Progenitor cell of endocrine pancreas (in vitro differentiated cells): ENCODE measurements at places on chromosomes 2 and 18. TPM values are rescaled to one million over a fixed set of nuclear protein-coding genes. Genes with fewer than 3 reads are reported as not detected.
A peak's percentile ranks its signal among the peaks of the same experiment; 100 is the strongest.

- no peak overlapping the region for H3K4me3 ChIP-seq
- no peak overlapping the region for H3K27ac ChIP-seq
- H3K4me1 ChIP-seq: peaks cover 11% of the 10 kb centered on the region
- H3K27me3 ChIP-seq: peaks cover 2% of the 10 kb centered on the region
- no peaks in the 10 kb centered on the region for H3K36me3 ChIP-seq
- peak; percentile 24 for DNase-seq
Measured at GRCh38 chr18:37294951-37295350, 270.6 kb downstream of the CELF4 start.

GRCh38 chr2:166792808-166793207 is 95.5 kb upstream of the XIRP2 start:
- DNase-seq: no peak
- no peaks in the 10 kb centered on the region for H3K4me1 ChIP-seq
- no peak overlapping the region for H3K4me3 ChIP-seq
- H3K36me3 ChIP-seq: peaks cover 16% of the 10 kb centered on the region
- H3K27me3 ChIP-seq: no peaks in the 10 kb centered on the region

- peaks cover 15% of the 10 kb centered on the region for H3K4me1 ChIP-seq
- peaks cover 26% of the 10 kb centered on the region for H3K36me3 ChIP-seq
Measured at GRCh38 chr2:42281416-42282081, 79.5 kb downstream of the COX7A2L start.

DNA sequence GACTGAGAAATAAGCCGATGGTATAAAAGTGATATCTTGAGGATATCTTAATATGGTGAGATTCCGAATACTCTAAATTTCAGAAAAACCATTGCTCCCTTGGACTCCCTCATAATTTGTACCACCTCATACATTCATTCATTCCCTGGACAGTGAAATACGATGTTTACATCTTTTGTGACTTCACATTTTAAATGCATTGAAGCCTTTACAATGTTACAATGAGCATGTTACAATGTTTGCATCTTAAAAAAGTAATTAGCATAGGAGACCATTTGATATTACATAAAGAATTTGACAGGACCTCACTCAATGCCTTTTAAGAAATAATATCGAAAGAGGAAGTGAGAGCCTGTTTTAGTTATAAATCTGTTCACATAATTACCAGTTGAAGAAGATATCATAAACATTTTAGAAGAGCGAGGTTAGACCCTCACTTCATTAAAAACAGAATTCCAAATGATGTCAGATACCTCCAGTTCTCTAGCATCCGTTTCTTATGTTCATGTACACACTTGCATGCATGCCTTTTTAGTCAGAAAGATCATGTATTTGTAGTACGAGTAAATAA is 372.0 kb downstream of the ARHGAP15 start:
- no peaks in the 10 kb centered on the region for H3K36me3 ChIP-seq
- peaks cover 7% of the 10 kb centered on the region for H3K4me1 ChIP-seq
- no peak for DNase-seq
- no peak overlapping the region for H3K4me3 ChIP-seq

DNA sequence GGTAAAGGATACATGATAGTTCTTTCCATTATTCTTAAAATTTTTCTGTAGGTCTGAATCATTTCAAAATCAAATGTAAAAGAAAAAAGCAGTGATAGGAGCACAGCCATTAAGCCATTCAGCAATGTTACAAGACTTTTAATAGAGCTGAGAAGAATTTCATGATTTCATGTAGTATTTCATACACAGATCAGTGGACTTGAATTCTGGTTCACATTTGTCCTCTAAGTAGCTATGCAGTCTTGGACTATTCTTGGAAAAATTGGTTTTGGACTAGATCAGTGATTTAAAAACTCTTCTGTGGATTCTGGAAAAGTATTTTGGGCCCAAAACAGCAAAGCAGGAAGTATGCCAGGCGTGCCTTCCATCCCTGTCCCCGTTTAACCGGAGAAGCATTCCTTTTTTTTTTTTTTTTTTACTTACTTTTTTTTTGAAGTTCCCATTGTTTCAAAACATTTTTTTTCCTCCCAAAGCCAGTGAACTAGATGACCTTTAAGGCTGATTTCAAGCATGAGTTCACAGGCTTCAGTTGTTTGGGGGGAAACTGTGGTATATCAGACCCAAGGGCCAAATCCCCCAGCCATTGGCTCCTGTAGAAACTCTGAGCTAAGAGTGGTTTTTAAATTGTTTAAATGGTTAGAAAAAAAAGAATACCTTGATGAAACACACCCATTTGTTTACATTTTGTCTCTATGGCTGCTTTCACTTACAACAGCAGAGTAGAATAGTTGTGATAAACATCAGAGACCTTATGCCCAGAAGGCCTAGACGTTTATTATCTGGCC is 17.5 kb upstream of the POLI start:
- no peaks in the 10 kb centered on the region for H3K36me3 ChIP-seq
- H3K27me3 ChIP-seq: no peaks in the 10 kb centered on the region
- H3K4me1 ChIP-seq: peaks cover 35% of the 10 kb centered on the region
- no peak overlapping the region for H3K27ac ChIP-seq

DNA sequence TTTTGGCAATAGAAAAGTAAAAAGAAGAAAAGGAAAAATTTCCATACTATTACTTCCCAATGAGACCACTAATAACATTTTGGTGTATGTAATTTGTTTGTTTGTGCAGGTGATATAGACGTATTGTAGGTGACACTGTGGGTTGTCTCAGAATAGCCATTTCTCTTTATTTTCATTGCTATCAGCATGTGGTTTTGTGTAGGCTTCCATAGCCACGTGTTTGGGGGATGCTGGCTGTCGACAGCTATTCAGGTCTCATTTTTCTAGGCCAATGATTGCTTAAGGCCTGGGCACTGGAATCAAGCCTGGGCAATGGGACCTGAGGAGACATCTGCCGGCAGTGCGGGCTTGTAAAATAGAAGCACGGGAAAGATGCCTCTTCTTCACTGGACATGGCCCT is 71.0 kb upstream of the KCTD1 start:
- H3K27me3 ChIP-seq: peaks cover 2% of the 10 kb centered on the region
- peaks cover 7% of the 10 kb centered on the region for H3K36me3 ChIP-seq
- no peak for DNase-seq

GRCh38 chr2:73979021-73979420 is 5.7 kb upstream of the TET3 start:
- DNase-seq: no peak
- no peak overlapping the region for H3K4me3 ChIP-seq

- H3K27me3 ChIP-seq: no peaks in the 10 kb centered on the region
- peaks cover 5% of the 10 kb centered on the region for H3K4me1 ChIP-seq
- no peak for DNase-seq
- H3K36me3 ChIP-seq: no peaks in the 10 kb centered on the region
- peak overlapping the region; percentile 78 for H3K27ac ChIP-seq
- H3K4me3 ChIP-seq: no peak overlapping the region
Measured at GRCh38 chr2:110101901-110102803, 13.5 kb downstream of the MALL start.

- H3K4me1 ChIP-seq: no peaks in the 10 kb centered on the region
- peaks cover 27% of the 10 kb centered on the region for H3K27me3 ChIP-seq
- no peaks in the 10 kb centered on the region for H3K36me3 ChIP-seq
- no peak overlapping the region for H3K4me3 ChIP-seq
- no peak overlapping the region for H3K27ac ChIP-seq
Measured at GRCh38 chr18:76263046-76264005, 231.7 kb downstream of the ZNF516 start.

- peak overlapping the region; percentile 54 for H3K27ac ChIP-seq
- H3K36me3 ChIP-seq: no peaks in the 10 kb centered on the region
- DNase-seq: no peak
- no peaks in the 10 kb centered on the region for H3K27me3 ChIP-seq
Measured at GRCh38 chr2:20579866-20580265, 71.0 kb downstream of the HS1BP3 start.

- peaks cover 3% of the 10 kb centered on the region for H3K4me1 ChIP-seq
- no peak overlapping the region for H3K27ac ChIP-seq
- H3K27me3 ChIP-seq: no peaks in the 10 kb centered on the region
- no peaks in the 10 kb centered on the region for H3K36me3 ChIP-seq
- H3K4me3 ChIP-seq: no peak overlapping the region
Measured at GRCh38 chr2:48180557-48180956, 274.3 kb upstream of the FBXO11 start.

GRCh38 chr2:78383576-78383975 is 641.9 kb upstream of the REG3G start:
- no peak overlapping the region for H3K4me3 ChIP-seq
- H3K36me3 ChIP-seq: no peaks in the 10 kb centered on the region
- no peak overlapping the region for H3K27ac ChIP-seq

- no peak overlapping the region for H3K27ac ChIP-seq
- no peak for DNase-seq
- H3K36me3 ChIP-seq: peaks cover 28% of the 10 kb centered on the region
- no peak overlapping the region for H3K4me3 ChIP-seq
- peaks cover 4% of the 10 kb centered on the region for H3K4me1 ChIP-seq
- no peaks in the 10 kb centered on the region for H3K27me3 ChIP-seq
Measured at GRCh38 chr2:229798446-229799155, 84.2 kb upstream of the DNER start.

GRCh38 chr2:164710837-164711765 is 89.8 kb upstream of the GRB14 start:
- H3K27ac ChIP-seq: peak overlapping the region; percentile 97
- DNase-seq: no peak
- peaks cover 3% of the 10 kb centered on the region for H3K36me3 ChIP-seq
- peak overlapping the region; percentile 25 for H3K4me3 ChIP-seq

DNA sequence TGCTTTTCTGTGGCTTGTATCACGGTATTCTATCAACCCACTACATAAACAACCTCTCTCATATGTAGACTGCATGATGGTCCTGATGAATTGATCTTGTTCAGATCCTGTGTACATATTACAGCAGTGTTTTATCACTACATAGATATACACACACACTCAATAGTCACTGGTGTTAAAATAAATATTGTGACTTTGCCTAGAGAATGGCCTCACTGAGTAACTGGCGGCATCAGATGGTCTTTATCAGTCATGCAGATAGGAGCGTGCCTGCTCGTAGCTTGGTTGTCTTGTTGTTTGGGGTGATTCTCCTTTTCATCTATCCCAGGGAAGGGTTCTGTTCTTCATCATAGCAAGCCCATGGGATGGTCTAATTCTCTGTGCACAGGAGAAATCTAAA is 18.4 kb upstream of the CTAGE1 start:
- no peaks in the 10 kb centered on the region for H3K36me3 ChIP-seq
- H3K4me3 ChIP-seq: no peak overlapping the region
- no peaks in the 10 kb centered on the region for H3K27me3 ChIP-seq
- DNase-seq: no peak
- H3K4me1 ChIP-seq: peaks cover 10% of the 10 kb centered on the region

GRCh38 chr2:113200736-113201490 is 27.1 kb downstream of the PSD4 start:
- H3K27me3 ChIP-seq: peaks cover 13% of the 10 kb centered on the region
- no peak for DNase-seq
- peaks cover 3% of the 10 kb centered on the region for H3K36me3 ChIP-seq
- H3K4me1 ChIP-seq: no peaks in the 10 kb centered on the region

GRCh38 chr2:63379451-63379850 is 208.8 kb downstream of the WDPCP start:
- H3K27me3 ChIP-seq: no peaks in the 10 kb centered on the region
- no peak for DNase-seq
- H3K36me3 ChIP-seq: no peaks in the 10 kb centered on the region
- no peak overlapping the region for H3K27ac ChIP-seq

DNA sequence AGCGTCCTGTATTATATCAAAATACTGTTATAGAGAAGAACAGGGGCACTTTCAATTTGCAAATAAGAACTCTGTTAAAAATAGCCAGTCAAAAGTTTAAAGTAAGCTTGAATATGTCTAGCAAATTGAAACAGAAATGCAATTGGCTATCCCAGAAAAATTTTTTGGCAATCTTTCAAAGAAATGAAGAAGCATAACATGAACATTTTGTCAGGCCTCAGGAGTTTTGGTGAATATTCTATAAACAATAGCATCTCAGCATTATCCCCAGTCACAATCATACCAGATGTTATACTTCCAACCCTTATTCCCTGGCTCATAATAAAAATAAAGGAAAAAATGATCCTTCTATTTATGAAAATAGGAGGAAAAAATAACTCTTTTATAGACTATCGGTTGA is 252.4 kb downstream of the GRB14 start:
- H3K27me3 ChIP-seq: no peaks in the 10 kb centered on the region
- DNase-seq: no peak
- H3K36me3 ChIP-seq: no peaks in the 10 kb centered on the region

DNA sequence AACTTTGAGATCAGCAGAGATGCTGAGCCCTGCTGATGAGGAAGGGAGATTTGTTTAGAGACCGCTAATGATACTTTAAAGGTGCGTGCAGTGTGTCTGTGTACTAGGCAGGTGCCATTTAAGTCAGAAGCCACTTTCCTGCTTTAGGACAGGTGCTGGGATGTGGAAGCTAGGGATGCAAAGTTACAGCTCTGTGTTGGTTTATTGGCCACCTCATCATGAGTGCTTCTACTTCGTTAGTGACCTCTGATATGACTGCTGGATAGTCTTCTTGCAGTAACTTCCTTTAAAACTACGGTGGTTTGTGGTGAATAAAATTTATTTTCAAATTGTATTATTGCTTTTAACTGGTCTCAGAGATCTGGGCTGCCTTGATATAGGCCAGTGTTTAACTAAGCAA is 44.1 kb downstream of the FMNL2 start:
- H3K27me3 ChIP-seq: no peaks in the 10 kb centered on the region
- H3K4me1 ChIP-seq: peaks cover 45% of the 10 kb centered on the region
- H3K36me3 ChIP-seq: no peaks in the 10 kb centered on the region
- no peak overlapping the region for H3K4me3 ChIP-seq
- DNase-seq: no peak

GRCh38 chr2:202278944-202279343 is 13.4 kb downstream of the NOP58 start:
- H3K27ac ChIP-seq: no peak overlapping the region
- peaks cover 11% of the 10 kb centered on the region for H3K36me3 ChIP-seq
- no peaks in the 10 kb centered on the region for H3K27me3 ChIP-seq
- H3K4me3 ChIP-seq: no peak overlapping the region

GRCh38 chr2:242056026-242056425 is 186.5 kb downstream of the RTP5 start:
- H3K4me1 ChIP-seq: no peaks in the 10 kb centered on the region
- no peaks in the 10 kb centered on the region for H3K36me3 ChIP-seq
- no peak for DNase-seq
- H3K4me3 ChIP-seq: no peak overlapping the region

GRCh38 chr18:72543357-72544055 is 636 bp downstream of the CBLN2 start:
- peak overlapping the region; percentile 69 for H3K4me3 ChIP-seq
- H3K27ac ChIP-seq: no peak overlapping the region
- no peaks in the 10 kb centered on the region for H3K36me3 ChIP-seq
- peaks cover 85% of the 10 kb centered on the region for H3K27me3 ChIP-seq
- peaks cover 11% of the 10 kb centered on the region for H3K4me1 ChIP-seq
- DNase-seq: no peak

Gene SFT2D3
- total RNA-seq: 13.7 and 15.3 TPM in 2 replicates

Gene POLR1B
- 31.4 and 35.9 TPM in 2 replicates for total RNA-seq

Gene PLEKHB2
- 38.8 and 40.9 TPM in 2 replicates for total RNA-seq

Gene CYP27A1
- total RNA-seq: 15.1 and 16.4 TPM in 2 replicates

Gene PSTPIP2
- 6.1 and 7.0 TPM in 2 replicates for total RNA-seq

Gene DOK1
- 18.5 and 20.9 TPM in 2 replicates for total RNA-seq
